ENCODE measurements at places on chromosomes 16 and 17.

GRCh38 chr16:12675046-12675445 is 128.6 kb downstream of the CPPED1 start:
- DNase-seq: no peak

GRCh38 chr17:40884708-40885512 is at the start of gene KRT20:
KRT20 (minus strand) TSS chr17:40885242; CDS start chr17:40885185, 57 bp downstream.
- DNase-seq: no peak

GRCh38 chr17:44998646-44999045 is 30.5 kb upstream of the C1QL1 start:
- no peak for DNase-seq

DNA sequence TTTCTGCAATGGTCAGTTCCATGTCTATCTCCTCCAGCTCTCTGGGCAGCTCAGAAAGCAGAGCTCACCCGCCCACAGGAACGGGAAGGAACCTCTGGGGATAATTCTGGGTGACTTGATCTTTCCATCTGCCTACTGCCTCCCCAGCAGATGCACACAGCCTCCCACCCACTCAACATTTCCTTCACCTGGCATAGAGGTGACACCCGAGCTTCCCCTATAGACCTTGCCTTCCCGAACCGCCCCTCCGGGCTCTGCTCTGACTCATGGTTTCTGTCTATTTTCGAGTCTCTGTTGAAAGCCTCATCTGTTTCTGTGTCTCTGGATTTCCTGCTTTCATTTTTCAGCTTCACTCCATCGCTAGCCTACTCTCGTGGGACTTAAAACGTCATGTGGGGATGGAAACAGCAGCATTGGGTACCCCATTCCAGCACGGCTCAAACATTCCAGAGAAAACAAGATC is 11.4 kb downstream of the GGA3 start:
- no peak for DNase-seq

DNA sequence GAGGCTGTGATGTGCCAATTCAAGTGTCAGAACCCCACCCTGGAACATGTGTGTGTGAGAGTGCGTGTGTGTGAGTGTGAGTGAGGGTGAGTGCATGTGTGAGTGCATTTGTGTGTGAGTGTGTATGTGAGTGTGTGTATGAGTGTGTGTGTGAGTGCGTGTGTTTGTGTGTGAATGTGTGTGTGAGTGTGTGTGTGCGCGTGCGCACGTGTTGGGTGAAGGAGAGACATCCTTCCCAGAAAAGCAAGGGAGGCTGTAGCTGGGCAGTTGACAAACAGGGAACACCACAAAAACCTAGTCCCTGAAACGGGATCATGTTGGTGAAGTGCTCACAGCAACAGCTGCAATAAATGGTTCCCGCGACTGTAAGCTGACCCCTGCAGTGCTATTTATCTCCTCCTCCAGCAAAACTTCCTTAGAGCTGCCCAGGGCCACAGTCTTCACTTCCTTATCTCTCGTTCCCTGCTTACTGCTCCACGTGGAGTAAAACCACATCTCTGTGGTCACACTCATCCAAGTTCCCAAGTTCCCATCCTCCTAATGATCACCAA is 40.1 kb upstream of the RPL38 start:
- DNase-seq: no peak

- no peak for DNase-seq
Measured at GRCh38 chr17:35368081-35368830, 5.2 kb downstream of the SLFN11 start.

GRCh38 chr16:10896723-10897122 is 19.7 kb downstream of the CIITA start:
- no peak for DNase-seq

GRCh38 chr17:9472541-9472940 is 103.1 kb downstream of the STX8 start:
- peak; percentile 72 for DNase-seq

DNA sequence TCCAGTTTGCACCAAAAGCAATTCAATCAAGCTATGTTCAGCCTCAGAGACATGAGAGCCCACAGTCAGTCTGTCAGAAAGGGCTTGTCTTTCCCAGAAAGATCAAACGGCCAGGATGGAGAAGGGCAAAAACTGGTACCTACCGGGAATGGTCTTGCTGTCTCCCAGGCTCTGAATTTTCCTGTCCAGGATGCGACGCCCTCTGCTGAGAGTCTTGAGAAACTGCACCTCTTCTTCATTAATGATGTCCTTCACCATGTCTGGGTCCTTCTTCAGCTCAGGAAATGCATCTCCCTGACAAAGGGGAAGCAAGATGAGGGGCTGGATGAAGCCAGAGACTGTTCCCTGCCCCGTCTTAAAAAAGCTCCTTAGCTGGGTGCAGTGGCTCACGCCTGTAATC is 15.8 kb upstream of the EXOSC6 start:
- peak; percentile 51 for DNase-seq
